ENCODE measurements at places on chromosomes 7 and 10.

DNA sequence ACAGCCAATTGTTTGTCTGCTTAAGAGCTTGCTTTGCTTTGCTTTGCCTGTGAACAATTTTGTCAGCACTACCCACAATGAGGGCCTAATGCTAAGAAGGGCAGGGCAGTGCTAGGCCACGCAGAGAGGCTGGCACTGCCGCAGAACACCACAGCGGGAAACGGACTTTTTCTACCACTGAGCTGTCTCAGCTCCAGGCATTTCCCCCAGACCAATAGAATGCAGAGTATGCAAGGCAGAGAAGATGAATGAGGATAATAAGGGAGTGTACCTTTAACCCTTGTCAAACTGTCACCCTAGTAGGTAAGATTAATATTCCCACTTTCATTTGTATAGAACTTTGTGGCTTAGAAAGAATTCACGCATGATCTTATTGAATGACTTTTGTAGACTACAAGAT is 104.5 kb downstream of the SH3PXD2A start:
- DNase-seq = no peak

GRCh38 chr7:151735851-151736402 is 141.0 kb downstream of the PRKAG2 start:
- DNase-seq = no peak

GRCh38 chr10:123428391-123428790 is 237.8 kb upstream of the GPR26 start:
- DNase-seq = no peak

- DNase-seq = no peak
Observed at GRCh38 chr7:133795068-133795665, 332.0 kb upstream of the LRGUK start.

DNA sequence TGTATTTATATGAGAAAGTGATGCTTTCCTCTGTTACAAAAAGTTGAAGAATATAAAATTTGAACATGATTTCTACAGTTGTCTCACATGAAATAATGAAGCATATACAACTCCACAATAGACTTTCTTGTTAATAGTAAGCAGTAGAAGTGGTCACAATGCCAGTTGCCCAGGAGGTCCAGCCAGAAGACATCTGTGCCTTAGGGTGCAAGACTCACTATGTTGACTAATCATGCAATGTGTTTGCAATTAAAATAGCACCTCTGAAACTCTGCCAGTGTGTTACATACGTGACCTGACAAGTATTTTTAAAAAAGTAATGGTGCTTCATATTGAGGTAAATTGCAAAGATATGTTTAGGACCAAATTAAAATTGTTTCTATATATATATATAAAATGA is 547.2 kb downstream of the ETV1 start:
- no peak for DNase-seq

- DNase-seq = no peak
Observed at GRCh38 chr7:69245646-69246045, 352.6 kb upstream of the AUTS2 start.

DNA sequence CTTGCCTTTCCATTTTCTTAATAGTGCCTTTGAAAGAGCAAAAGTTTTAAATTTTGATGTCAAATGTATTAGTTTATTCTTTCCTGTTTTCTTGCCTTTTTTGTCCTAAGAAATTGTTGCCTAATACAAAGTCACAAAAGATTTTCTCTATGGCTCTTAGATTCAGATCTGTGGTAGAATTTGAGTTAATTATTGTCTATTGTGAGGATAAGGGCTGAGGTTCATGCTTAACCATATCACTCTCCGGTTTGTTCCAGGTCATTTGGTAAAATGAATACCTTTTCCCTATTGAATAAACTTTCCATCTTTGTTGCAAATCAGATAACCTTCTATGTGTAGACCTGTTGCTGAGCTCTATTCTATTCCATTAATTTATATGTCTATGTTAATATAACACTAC is 96.0 kb downstream of the NOD1 start:
- no peak for DNase-seq

DNA sequence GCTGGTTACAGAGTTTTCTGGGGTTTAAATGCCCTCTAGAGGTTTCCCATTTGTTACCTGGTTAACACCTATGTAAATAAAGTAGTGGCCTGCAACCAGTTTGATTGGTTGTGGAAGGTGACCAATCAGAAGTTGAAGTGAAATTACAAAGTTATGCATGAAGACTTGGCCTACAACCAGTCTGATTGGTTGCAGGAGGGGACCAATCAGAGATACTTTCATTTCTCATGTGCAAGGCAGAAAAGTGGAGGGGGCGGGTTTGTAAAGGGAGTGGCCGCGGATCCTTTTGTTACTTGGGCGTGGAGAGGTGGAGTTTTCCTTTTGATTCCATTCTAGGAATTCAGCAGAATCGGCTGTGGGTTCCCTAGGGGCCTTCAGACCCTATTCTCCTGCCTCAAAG is 80.8 kb downstream of the SEC23IP start:
- no peak for DNase-seq

DNA sequence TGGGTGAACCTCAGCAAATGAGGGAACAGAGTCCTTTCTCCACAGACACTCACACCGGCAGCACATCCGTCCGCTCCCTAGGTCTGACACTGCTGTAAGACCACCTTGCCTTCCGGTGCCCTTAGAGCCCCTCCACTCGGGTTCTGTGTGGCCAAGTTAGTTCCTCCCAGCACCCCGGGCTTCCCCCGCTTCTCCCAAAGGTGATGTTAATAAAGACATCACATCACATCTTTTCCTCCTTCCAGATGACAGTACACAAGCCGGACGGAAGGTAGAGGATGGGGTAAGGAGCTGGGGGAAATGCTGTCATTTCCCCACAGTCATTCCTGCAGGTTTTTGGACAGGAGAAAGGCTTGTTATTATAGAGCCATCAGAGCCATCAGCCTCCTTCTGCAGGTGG is 42.3 kb downstream of the OAT start:
- no peak for DNase-seq
